Stimulated activated CD4-positive, alpha-beta T cell treated with anti-CD3 and anti-CD28 coated beads, Interleukin-4, amount 100 ng/mL, for 1 hour (primary cell): ENCODE measurements at places on chromosomes 3 and 15.

GRCh38 chr3:32292085-32292796, 53.8 kb downstream of the CMTM8 start:
- DNase-seq: no peak

- no peak for DNase-seq
Observed at GRCh38 chr3:61591300-61591699, 29.9 kb downstream of the PTPRG start.

DNA sequence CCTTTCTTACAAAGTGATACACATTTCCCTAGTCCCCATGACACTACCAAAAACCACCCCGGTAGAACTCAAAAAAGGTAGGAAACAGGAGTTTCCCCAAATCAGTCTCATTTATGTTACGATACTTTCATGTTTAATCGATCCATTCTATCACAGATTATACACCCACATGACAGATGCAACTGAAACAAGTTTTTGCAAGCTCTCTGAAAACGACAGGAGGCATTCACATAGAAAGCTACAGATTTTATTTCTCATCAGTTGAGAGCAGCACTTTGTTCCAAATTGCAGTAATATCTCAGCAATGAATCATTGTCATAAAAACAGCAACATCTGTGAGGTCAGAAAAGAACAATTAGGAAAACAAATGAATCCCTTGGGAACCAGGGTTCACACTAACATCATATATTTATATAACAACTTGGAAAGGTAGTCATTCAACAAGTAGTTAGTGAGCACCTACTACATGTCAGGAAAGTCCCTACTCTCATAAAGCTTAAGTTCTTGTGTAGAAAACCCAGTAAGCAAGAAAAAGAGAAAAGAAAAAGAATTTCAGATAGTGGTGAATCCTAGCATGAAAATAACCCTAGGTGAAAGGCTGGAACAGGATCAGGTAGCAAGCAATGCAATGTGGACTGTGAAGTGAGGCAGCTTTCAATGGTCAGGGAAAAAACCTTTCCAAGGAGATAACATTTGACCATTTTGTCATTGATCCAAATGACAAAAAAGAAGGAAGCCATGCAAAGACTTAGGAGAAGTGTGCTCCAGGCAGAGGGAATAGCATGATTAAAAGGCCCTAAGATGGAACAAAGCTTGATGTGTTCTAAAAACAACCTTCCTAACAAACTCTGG, 8.3 kb downstream of the PLD1 start:
- DNase-seq: no peak

DNA sequence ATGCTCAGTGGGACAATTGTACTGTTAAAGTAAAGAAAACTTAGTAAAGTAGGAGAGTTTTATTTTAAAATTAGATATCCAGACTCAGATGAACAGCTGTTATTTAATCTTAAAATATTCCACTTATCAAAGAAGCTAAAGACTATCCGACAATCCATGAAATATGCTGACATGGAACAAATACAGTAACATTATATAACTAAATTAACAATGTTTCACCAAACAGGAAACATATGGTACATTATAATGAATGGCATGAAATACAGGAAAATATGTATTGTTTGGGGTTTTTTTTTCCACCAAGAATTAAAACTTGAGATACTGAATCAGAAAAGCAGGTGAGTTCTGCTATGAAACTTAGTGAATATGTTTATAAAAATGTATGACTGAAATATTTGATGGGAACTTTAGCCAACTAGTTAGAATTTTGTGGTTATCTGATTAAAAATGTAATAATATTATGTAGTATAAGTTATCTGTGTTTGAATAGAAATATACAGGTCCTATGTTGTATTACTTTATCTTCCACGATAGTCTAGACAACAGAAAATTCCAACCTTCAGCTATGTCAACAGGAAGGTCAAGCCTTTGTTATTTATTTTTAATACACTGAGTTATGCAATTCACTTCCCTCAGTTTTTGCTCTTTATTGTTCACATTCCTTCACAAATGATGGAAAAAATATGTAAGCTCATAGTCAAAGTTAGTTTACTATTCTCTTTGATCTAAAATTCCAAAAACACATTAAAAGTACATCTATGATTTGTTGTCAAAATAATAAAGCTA, 72.7 kb downstream of the UACA start:
- no peak for DNase-seq

- DNase-seq: no peak
Observed at GRCh38 chr3:89392991-89393390, 285.6 kb downstream of the EPHA3 start.

- no peak for DNase-seq
Observed at GRCh38 chr3:65006300-65006739, 318.5 kb upstream of the ADAMTS9 start.

DNA sequence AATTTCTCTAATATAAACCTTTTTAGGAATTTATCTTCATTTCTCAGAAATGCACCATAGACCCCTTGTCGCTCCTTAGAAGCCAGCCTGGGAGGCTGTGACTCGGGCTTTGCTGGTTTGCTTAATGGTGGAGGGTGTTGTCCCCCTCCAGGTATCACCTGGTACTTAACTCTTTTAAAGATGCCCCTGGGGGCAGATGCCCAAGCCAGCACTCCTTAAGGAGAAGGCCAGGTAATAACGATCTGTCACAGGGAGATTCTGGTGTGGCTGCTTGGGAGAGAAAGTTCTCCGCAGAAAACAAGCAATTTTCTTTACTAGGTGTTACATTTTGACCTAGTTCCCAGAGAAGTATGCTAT, 22.3 kb downstream of the EHD4 start:
- no peak for DNase-seq

GRCh38 chr3:112539825-112540650, 21.7 kb downstream of the ATG3 start:
- DNase-seq: no peak

GRCh38 chr3:175200391-175201095, 341.4 kb downstream of the NAALADL2 start:
- no peak for DNase-seq

- no peak for DNase-seq
Observed at GRCh38 chr15:85685356-85685755, 109.4 kb downstream of the KLHL25 start.

GRCh38 chr3:72350761-72351505, 497.3 kb downstream of the SHQ1 start:
- no peak for DNase-seq

DNA sequence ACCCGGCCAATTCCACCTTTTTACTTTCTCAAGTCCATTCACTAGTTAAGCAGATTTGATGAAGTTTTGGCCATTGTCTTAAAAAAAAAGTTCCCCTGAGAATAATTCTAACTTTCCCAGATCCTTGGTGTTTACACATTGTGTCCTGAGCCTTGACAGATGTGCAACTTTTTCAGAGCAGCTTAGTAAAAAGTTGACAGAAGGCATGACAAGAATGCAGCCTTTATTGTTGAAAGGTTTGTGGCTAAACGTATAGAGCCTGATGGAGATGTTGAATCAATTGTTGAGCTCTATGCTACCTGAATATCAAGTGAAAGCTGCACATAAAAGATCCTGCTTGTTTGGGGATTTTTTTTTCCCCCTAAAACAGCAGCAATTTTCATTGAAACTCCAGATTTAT, 75.3 kb upstream of the CMTM7 start:
- no peak for DNase-seq

DNA sequence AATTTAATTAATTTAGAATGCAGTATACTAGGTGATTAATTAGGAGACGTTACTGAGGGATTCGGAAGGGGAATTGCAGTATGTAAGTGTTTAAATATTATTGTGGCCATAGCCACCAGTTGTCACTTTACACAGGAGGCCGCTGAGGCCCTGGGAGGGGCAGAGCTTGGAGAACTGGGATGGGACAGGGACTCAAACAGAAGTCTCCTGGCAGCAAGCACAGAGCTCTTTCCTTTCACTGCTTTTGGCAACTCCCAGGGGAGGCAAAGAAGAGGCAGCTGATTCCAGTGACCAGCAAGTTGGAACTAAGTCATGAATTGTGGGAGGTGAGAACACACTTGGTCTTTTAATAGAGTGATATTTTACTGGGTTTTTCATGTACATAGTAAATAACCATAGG, 248.6 kb downstream of the RPLP1 start:
- DNase-seq: no peak

DNA sequence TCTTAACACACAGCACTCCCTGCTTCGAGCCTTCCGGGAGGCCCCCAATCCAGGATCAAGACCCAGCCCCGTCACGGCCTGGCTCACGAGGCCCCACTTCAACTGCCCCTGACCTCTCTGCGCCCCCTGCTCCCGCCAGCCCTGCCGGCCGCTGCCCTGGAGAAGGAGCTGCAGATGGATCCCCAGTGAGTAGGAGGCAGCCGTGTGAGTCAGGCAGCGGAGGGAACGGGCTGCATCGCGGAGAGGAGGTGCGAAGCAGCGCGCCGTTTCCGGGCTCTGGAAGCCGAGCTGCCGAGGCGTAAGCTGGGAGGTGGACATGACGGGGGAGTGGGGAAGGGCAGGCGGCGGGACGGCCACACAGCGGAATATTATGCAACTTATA, 133.4 kb downstream of the TPRA1 start:
- DNase-seq: peak; percentile 28

DNA sequence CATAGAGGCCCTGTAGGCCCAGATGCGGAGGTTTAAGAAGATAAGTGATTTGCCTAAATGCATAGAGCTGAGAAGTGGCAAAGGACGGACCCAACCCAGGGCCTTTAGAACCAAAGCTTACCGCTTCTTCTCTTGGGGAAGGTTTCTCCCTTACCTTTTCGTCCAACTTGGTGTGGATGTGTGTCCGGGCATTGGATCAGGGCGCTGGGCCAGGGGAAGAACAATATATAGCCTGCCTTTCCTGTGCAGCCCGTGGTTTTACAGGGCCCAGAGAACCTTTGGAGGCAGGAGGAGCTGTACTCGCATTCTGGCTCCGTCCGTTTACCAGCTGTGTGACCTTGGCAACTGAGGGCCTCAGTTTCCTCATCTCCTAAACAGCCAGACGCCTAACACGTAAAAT, 686 bp upstream of the P3H2 start:
- no peak for DNase-seq

DNA sequence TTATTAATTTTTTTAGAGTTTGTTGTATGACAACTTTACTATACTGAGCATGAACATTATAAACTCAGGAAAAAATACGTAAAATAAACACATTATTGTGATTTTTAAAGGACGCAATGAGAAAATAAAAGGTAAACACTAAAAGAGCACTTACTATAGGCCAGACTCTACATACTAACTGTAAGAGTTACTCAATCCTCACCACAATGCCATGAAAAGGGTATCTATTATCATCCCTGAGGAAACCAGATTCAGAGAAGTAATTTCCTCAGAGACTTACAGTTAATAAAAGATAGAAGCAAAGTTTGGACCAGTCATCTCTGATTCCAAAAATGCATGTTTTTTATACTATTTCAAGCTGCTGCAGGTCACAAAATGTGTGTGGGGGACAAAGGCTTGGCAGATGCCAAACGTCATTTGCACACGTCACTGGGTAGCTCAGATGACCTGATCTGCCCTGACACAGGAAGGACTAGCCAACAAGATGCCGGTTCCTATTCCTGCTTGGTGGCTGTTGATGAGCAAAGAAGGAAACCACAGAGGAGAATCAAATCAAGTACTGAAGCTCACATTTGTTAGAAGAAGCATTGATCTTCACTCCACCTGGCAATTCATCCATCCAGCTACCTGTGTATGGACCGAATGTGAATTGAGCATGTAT, 42.3 kb downstream of the KLHL6 start:
- DNase-seq: no peak

DNA sequence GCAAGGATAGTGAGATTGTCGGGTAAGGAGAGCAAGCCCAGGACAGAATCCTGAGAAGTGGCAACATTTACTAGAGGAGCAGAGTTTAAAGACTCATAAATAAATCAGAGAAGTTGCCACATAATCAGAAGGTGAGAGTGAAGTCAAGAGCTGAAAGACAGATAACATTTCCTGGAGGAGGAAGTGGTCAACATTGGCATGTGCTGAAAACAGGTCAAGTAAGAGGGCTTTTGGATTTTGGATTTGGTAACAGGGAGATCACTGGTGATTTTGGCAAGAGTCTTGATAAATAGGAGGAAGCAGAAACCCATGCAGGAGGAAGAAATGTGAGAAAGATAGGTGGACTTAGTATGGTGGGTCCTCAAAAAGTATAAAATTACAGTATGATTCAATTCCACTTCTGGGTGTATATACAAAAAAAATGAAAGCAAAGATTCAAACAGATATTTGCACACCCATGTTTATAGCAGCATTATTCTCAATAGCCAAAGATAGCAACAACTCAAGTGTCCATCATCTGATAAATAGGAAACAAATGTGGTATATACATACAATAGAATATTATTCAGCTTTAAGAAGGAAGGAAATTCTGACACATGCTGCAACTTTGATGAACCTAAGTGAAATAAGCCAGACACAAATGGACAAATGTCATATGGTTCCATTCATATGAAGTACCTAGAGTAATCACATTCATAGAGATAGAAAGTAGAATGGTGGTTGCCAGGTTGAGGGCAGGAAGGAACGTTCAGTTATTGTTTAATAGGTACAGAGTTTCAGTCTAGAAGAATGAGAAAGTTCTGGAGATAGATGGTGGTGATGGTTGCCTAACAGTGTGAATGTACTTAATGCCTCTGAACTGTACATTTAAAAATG, 27.3 kb upstream of the MBNL1 start:
- no peak for DNase-seq

GRCh38 chr3:12370758-12371157, 81.9 kb downstream of the PPARG start:
- no peak for DNase-seq
